ENCODE measurements at places on chromosomes 2 and 18. TPM values are rescaled to one million over a fixed set of nuclear protein-coding genes. Genes with fewer than 3 reads are reported as not detected.

The DPYSL5 gene
- total RNA-seq = not detected

The FRZB gene
- under 0.01 TPM for total RNA-seq

The UGT1A7 gene
- total RNA-seq = not detected

The CTDP1 gene
- total RNA-seq = 17.6 TPM

The BOLL gene
- total RNA-seq = not detected

The GTF2A1L gene
- total RNA-seq = not detected

The NAT8 gene
- not detected for total RNA-seq

The DUSP2 gene
- total RNA-seq = 0.37 TPM

The TDRD15 gene
- total RNA-seq = not detected

The CD226 gene
- total RNA-seq = 0.59 TPM

The TRIM43B gene
- total RNA-seq = not detected

The DCDC2C gene
- not detected for total RNA-seq

The CLHC1 gene
- total RNA-seq = 8.6 TPM

The RBM44 gene
- total RNA-seq = 0.37 TPM

The GATA6 gene
- total RNA-seq = 1.5 TPM

The APCDD1 gene
- 0.73 TPM for total RNA-seq

The ATL2 gene
- total RNA-seq = 64.3 TPM

The CRYGC gene
- total RNA-seq = not detected

The POTEJ gene
- not detected for total RNA-seq

The MBD1 gene
- 60.4 TPM for total RNA-seq

The SOX11 gene
- total RNA-seq = not detected

The ITPRIPL1 gene
- 1.8 TPM for total RNA-seq

The DYNAP gene
- total RNA-seq = not detected

The PJVK gene
- total RNA-seq = 0.73 TPM

The TUBA3D gene
- not detected for total RNA-seq

The RAB6C gene
- not detected for total RNA-seq

The PLB1 gene
- total RNA-seq = 0.39 TPM

The RGPD8 gene
- total RNA-seq = 3.7 TPM

The SLC40A1 gene
- total RNA-seq = 0.73 TPM

The TIGD1 gene
- 5.9 TPM for total RNA-seq

The MCM6 gene
- total RNA-seq = 17.6 TPM

The ITSN2 gene
- 18.4 TPM for total RNA-seq

The DNAH7 gene
- total RNA-seq = 0.73 TPM

The SPC25 gene
- 5.1 TPM for total RNA-seq

The SLC30A3 gene
- not detected for total RNA-seq

The INPP1 gene
- 15.8 TPM for total RNA-seq

The LYG2 gene
- not detected for total RNA-seq

The EFR3B gene
- total RNA-seq = 0.37 TPM

All from subcutaneous preadipocyte (primary cell).